ENCODE measurements at places on chromosomes 2 and 18.
A peak's percentile ranks its signal among the peaks of the same experiment; 100 is the strongest.

- no peak for DNase-seq
Measured at GRCh38 chr2:45974056-45974455, 322.6 kb downstream of the PRKCE start.

GRCh38 chr18:59902131-59902992 is 2.6 kb downstream of the PMAIP1 start:
- no peak for DNase-seq

- no peak for DNase-seq
Measured at GRCh38 chr2:229376866-229377265, 105.8 kb upstream of the PID1 start.

GRCh38 chr2:121203591-121204249 is 81.3 kb downstream of the TFCP2L1 start:
- DNase-seq: no peak

- DNase-seq: no peak
Measured at GRCh38 chr18:32056613-32057358, 34.9 kb upstream of the RNF138 start.

GRCh38 chr2:14565666-14566065 is 66.9 kb upstream of the LRATD1 start:
- DNase-seq: no peak

GRCh38 chr2:3727397-3728045 is 24.1 kb downstream of the DCDC2C start:
- DNase-seq: no peak

- DNase-seq: no peak
Measured at GRCh38 chr18:74310411-74310810, 5.2 kb upstream of the C18orf63 start.

DNA sequence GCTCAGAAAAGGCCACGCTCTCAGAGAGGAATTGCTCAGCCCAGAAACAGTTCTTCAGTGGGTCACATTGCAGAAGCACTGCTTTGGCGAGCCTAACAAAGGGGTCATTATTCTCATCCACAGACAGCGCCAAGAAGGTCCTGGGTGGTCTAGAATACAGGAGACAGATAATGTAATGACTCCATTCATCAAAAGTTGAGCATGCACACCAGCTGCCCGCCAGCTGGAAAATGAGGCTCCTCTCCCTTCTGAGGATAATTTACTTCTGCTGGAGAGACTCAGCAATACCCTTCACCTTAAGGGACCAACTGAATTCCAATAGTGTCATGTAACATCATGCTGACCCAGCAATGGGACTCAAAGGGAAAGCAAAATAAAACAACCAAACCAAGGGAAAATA is 79.9 kb downstream of the TRIB2 start:
- DNase-seq: no peak

DNA sequence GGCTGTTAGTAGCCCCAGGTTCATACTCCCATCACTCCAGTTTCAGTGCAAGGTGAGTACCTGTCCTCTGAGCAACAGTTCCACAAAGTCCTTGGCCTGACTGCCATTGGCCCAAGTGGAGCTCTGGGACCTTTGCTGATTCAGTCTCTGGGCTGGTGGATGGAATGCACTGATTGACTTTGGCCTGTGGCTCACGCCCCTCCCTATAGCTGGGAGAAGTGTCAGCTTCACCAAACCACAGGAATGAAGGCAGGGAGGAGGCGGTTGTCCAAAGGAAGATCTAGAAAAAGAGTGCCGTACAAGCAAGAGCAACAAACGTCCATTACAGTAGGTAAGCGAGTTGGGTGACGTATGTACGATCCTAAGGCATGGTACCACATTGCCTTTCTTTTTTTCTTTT is 34.0 kb downstream of the QPCT start:
- no peak for DNase-seq

GRCh38 chr2:173118395-173118794 is 42.7 kb downstream of the MAP3K20 start:
- no peak for DNase-seq

- DNase-seq: peak; percentile 24
Measured at GRCh38 chr2:157837851-157838441, 38.2 kb downstream of the ACVR1 start.

DNA sequence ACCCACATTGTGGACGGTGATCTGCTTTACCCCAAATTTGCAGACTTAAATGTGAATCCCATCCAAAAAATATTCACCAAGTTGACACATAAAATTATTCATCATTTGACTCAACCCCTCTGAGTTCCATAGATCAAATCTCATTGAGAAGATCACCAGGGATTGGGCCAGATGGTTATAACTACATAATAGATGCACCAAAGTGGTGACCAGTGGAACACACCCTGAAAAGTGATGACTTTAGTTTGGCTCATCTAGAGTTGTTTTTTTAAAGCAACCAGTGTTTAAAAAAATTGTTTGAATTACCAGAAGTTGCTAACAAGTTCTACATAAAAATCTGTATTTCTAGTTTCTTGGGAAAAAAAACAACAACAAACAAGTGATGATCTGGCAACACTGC is 155.0 kb downstream of the PLCL1 start:
- no peak for DNase-seq

DNA sequence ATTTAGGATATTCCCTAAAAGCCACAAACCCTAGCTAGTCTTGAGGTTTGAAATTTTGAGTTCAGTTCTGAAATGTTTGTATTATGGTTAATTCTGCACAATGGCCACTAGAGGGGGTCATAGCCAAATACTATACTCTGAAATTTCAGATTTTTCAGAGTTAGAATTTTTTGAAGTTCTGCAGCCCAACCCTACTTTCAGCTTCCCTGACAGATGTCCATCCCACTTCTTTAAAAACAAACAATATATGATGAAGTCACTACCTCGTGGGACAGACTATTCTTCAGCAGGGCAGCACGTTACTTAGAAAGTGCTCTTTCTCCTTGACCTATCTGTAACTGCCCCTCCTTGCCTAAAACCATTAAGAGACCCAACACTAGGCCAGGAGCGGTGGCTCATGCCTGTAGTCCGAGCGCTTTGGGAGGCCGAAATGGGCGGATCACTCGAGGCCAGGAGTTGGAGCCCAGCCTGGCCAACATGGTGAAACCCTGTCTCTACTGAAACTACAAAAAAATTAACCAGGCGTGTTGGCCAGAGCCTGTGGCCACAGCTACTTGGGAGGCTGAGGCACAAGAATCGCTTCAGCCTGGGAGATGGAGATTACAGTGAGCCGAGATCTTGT is 48.2 kb upstream of the PAPOLG start:
- DNase-seq: no peak
